Posterior cingulate gyrus (tissue), 11 donors: ENCODE measurements at places on chromosomes 2 and 18.

GRCh38 chr2:174711206-174711605 lies 53.1 kb downstream of the CHRNA1 start:
- DNase-seq: no peak

GRCh38 chr2:38301969-38302702 lies 74.9 kb downstream of the ATL2 start:
- no peak for DNase-seq

- DNase-seq: no peak
These were observed 10.5 kb downstream of the DRC1 start for GRCh38 chr2:26412091-26412673.

DNA sequence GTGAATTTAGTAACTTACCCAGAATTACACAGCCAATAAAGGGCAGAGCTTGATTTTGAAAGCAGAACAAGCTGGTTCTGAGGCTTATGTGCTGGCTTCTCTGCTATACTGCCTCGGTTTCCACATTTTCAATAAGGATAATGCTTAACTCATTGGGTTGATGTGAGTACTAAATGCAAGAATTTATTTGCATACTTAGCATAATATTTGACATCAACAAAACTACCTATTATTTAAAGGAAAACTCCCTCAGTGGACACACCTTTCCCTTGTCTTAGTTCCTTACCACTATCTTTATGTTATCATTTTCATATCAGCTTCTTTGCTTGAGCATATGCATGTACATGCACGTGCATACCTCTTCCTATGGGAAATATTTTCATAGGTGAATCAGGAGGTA lies 3.0 kb upstream of the TGFA start:
- DNase-seq: no peak

- DNase-seq: no peak
These were observed 31.2 kb downstream of the NGEF start for GRCh38 chr2:232981767-232982360.

GRCh38 chr2:48292393-48292792 lies 237.6 kb upstream of the STON1 start:
- no peak for DNase-seq

DNA sequence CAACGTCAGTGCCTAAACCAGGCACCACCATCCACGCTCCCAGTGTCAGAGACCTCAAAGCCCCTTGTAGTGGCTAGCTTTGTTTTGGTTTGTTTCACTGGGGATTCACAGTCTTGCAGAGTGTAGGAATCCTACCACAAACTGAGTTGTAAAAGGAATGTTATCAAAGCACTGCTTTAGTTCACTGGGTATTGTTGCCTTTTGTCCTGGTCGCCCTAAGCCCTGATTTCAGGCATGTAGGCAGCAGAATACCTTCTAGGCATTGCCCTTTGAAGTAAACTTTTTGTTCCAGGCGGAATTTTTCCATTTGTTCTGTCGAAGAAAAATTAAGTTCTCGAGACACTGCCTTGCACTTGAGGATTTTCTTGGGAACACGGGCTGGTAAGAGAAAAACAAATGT lies 29.4 kb downstream of the PTMA start:
- DNase-seq: no peak

DNA sequence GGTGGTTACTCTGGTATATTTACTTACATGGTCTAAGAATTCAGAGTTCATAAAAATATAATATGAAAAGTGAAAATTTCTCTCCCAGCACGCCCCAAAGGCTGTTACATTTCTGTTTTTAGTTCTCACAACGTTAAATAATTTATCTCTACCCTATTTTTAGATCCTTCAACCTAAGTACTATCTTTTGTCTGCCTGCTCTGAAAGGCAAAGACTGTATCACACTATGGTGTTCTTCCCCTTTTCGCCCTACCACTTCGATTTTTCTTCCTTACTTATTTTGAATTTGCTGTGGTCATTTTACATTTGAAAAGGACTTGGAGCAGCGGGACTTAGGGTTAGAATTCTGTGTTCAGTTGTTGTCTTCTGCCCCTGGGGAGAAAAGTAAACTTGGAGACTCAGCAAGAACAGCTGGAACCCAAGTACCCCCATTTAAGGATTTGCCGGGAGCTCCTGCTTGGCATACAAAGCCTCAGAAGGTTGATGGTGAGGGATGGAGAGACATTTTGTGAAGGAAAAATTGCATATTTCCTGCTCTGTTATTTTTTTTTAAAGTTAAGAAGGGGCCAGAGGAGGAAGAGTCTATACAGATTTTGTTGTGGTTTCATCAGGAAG lies 19.0 kb downstream of the ADAM23 start:
- DNase-seq: no peak

DNA sequence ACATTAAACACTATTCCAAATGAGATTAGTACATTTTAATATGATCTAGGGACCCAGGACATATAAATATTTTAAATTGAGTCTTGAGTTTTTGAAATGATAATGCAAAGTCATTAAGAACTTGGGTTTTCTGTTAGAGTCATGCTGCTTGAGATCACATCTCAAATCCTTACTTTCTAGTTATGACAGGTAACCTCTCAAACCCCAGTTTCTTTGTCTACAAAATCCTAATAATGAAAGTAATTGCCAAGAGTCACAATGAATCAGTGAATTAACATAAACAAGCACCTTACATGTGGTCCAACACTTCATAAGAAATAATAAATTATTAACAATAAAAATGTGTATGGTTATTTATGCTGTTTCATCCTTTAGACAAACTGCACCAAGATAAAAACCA lies 607.6 kb downstream of the LRP1B start:
- no peak for DNase-seq

DNA sequence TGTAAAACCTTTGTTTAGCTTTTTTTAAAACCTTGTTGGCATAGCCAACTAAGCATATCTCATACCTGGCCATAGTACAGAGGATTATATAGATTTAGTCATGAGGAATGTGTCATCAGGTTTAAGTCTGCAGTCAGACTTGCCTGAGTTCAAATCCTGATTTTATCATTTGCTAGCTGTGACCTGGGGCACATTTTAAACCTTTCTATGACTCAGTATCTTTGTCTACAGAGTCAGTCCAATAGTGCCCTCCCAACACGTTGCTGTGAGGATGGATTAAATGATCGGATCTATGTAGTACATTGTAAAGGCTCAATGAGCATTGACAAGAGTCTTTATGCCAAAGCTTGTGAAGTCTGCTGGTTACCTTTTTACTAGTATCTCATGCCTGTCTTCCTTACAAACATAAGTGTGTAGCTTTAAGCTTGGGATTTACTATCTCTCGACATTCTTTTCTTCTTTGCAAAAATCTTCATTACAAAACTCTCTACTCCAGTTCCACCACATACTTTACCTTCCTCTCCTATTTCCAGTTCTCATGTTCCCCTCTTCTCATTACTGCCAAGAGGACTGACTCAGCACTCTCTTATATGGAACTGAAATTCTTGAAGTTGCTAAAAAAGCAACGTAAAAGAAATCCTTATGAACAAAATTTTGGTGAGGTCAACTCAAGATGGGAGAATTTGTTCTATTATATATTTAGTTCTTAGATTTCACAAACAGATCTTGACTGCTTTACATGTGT lies 68.1 kb upstream of the RBMS1 start:
- DNase-seq: no peak

- DNase-seq: no peak
These were observed 297.6 kb downstream of the CDH7 start for GRCh38 chr18:66048406-66048805.

DNA sequence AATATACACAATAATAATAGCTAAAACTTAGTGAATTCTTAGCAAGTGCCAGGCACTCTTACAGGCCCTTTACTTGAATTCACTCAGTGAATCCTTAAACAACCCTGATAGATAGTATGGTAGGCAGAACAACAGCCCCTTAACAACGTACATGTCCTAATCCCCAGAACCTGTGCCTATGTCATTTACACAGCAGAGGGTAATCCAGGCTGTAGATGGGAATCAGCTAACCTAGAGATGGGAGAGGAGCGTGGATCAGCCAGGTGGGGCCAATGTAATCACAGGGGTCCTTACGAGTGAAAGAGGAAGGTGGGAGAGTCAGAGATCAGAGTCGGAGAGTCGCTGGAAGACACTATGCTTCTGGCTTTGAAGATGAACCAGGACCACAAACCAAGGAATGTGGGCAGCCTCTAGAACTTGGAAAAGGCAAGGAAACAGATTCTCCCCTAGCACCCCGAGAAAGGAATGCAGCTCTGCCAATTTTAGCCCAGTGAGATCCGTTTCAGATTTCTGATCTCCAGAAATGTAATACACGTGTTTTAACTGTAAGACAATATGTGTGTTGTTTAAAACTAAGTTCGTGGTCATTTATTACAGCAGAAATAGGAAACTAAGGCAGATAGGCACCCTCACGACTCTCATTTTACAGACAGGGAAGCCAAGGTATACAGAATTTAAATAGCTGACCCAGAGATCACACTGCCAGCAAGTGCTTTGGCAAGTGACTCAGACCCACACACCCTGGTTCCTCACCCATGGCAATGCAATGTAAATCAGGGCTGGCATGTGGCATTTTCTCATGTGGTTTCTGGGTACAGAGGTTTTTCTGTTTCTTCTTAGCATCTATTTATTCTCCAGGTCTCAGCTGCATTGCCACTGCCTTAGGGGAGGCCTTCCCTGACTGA lies 68.9 kb downstream of the DOCK10 start:
- no peak for DNase-seq

DNA sequence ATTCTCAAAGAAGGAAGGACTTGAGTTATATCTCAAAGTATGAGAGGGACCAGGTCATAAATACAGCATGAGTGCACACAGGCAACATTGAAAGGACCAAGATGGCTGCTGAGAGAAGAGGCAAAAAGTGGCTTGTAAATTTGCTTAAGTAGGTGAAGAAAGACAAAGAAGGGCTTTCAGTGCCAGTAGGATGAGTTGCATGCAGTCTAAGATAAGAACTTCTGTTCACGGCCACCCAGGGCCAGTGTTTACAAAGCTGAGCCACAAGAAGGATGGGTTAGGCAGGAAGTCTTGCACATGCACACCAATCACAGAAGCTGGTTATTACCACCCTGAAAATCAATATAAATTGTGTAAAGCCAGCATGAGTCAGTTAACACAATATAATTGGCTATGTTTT lies 3.1 kb upstream of the ABCB11 start:
- DNase-seq: no peak

GRCh38 chr18:45197526-45197970 lies 417.7 kb upstream of the SLC14A2 start:
- DNase-seq: no peak

GRCh38 chr2:96556441-96557330 lies 20.1 kb downstream of the ARID5A start:
- no peak for DNase-seq

DNA sequence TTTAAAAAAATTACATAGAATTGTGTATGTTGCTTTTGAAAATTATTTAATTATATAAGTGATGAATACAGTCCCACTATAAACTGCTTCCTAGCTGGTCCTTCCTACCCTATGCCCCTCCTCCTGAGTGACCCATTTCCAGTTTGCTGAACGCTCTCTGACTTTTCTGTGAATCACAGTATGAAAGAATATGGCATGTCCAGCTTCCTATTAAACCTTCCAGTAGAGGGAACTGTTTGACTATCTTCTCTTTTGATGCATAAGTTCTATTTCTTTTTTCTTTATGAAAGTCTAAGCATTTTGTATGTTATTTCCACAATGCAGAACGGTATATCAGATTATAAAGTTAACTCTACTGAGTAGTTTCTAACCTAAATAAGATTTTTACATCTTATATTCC lies 41.3 kb downstream of the PSMG2 start:
- DNase-seq: no peak

GRCh38 chr2:177489719-177490301 lies 97.2 kb downstream of the AGPS start:
- DNase-seq: no peak
